ENCODE measurements at places on chromosomes 6 and 20. TPM values are rescaled to one million over a fixed set of nuclear protein-coding genes. Genes with fewer than 3 reads are reported as not detected.
A peak's percentile ranks its signal among the peaks of the same experiment; 100 is the strongest.

DNA sequence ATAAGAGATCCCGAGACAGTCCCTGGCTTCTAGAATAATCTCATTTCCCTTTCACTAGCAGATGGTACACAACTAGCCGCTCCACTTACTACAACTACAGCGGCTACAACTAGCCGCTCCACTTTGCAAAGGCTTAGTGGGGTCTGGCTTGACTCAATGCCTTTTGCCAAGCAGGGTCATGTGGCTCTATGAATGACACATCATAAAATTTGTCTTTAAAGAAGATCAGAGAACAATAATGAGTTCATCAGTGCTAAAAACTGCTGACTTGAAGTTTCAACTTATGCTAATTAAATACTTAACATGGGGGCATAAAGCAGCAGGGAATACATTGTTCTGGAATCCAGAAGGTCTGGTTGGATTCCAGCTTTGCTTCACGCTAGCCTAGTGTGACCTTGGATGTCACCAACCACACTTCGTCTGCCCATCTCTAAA, 2.0 kb upstream of the MICAL1 start:
- H3K4me1 ChIP-seq: peaks cover 9% of the 10 kb centered on the region
- peaks cover 13% of the 10 kb centered on the region for H3K36me3 ChIP-seq
- H3K27ac ChIP-seq: no peak overlapping the region
- no peak overlapping the region for H3K4me3 ChIP-seq
- peaks cover 32% of the 10 kb centered on the region for H3K27me3 ChIP-seq

The TMEM217 gene
- 1.7 TPM for total RNA-seq

GRCh38 chr20:37915800-37916570, 13.1 kb downstream of the VSTM2L start:
- H3K27ac ChIP-seq: no peak overlapping the region
- H3K4me3 ChIP-seq: no peak overlapping the region
- DNase-seq: peak; percentile 71

GRCh38 chr6:141653590-141653989, 479.1 kb upstream of the GJE1 start:
- H3K4me1 ChIP-seq: no peaks in the 10 kb centered on the region
- DNase-seq: no peak
- H3K27ac ChIP-seq: no peak overlapping the region
- H3K4me3 ChIP-seq: no peak overlapping the region
- H3K27me3 ChIP-seq: no peaks in the 10 kb centered on the region
- H3K36me3 ChIP-seq: no peaks in the 10 kb centered on the region

DNA sequence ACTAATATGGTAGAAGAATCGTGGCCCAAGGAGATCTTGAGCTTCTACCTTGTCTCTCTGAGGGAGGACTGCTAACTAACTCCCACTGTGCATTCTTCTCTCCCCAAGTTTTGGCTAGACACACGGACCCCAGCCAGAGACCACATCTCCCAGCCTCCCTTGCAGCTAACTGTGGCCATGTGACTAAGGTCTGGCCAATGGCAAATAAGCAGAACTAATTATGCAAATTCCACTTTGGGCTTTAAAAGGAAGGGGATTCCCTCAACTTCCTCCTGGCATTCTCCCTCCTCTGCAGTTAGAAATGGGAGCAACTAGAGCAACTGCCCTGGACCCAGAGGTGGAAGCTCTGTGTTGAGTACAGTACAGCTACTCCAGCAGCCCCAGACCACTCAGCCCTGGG, 15.4 kb downstream of the BPIFA2 start:
- H3K27ac ChIP-seq: no peak overlapping the region
- H3K4me3 ChIP-seq: no peak overlapping the region
- H3K4me1 ChIP-seq: no peaks in the 10 kb centered on the region
- DNase-seq: no peak
- H3K27me3 ChIP-seq: no peaks in the 10 kb centered on the region

Data from endodermal cell (in vitro differentiated cells).